ENCODE measurements at places on chromosomes 16 and 17. TPM values are rescaled to one million over a fixed set of nuclear protein-coding genes. Genes with fewer than 3 reads are reported as not detected.

Gene HSPB9
- total RNA-seq, result not detected

GRCh38 chr17:82750241-82750908 is 1.5 kb upstream of the TBCD start:
- no peak for DNase-seq

- DNase-seq, result no peak
Measured at GRCh38 chr17:77495575-77495974, 354.8 kb downstream of the SEC14L1 start.

Gene UNC13D
- total RNA-seq, result 14.0 TPM

DNA sequence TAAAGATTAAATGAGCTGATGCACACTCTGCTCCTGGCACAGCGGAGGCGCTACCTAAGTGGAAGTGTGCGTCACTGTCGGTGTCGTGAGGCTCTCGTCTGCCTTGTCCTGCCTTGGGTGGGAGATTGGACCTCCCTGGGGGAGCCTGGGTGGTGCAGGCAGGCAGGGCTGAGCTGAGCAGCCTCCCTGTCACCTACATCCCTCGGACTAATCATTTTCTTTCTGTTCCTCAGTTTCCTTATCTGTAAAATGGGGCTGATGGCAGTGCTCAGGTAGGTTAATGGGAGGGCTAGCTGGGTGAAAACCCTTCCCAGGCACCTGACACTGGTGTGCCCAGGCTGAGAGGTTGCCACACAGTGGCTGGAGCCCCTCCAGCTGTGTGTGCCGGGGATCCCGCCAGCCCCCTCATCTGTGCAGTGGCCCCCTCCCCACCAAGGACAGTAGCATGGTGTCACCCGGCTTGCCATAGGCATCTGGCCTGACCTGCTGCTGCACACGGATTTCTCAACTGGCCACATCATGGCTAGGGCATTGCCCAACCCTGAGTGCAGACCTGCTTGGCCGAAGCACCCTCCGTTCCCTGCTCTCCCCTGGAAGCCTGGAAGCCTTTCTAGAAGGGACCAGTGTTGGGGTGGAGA is 4.3 kb downstream of the ADCY7 start:
- DNase-seq, result no peak

- no peak for DNase-seq
Measured at GRCh38 chr17:34130544-34130943, 124.5 kb upstream of the CCL2 start.

Gene WSCD1
- 21.4 TPM for total RNA-seq

GRCh38 chr16:83826146-83826913 is 18.6 kb downstream of the HSBP1 start:
- no peak for DNase-seq

GRCh38 chr17:700504-701094 is 14.0 kb downstream of the VPS53 start:
- no peak for DNase-seq

Gene UMOD
- 0.07 TPM for total RNA-seq

Gene GRB7
- 21.2 TPM for total RNA-seq

GRCh38 chr17:9120471-9120870 is 99.2 kb downstream of the NTN1 start:
- DNase-seq, result no peak

DNA sequence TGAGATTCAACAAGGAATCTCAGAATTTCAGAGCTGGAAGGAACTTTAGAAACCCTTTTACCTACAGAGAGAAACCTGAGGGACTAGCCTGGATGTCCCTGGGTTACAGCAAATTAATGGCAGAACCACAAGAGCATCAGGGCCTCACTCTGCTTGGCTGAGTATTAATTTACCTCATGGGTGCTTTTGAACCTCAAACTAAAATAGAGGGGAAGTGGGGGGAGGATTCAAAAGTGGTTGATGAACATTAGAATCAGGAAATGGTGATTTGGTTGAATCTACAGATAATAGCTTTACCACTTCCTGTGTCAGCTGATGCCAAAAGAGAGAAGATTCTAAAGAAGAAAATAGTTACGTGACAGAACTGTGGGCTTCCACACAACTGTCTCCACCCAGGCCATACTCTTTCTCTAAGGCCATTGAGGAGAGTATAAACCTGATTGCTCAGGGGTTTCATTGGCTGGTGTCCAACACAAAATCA is 11.3 kb upstream of the SKAP1 start:
- DNase-seq, result no peak

DNA sequence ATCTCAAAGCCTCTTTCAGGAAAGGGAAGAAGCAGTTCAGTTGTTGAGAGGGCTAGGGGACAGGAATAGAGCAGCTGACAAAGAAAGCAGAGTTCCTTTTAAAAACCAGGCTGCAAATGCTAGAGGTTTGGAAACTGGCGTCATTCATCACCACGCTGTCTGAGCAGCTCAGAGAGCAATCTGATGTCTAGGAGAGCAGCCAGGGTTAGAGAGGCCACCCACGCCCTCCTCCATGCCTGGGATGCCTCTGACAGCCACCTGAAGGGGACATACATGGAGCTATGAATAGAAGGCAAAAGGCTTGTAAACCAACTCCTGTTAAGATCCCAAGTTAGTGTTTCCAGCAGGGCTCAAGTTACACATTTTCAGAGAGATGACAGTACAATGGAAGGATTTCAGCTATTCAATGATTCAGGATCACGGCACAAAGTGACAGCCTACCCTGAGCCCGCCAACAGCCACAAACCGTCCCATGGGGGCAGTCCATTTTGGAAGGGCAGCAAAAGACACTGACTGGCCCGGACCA is 12.4 kb downstream of the RAB5C start:
- DNase-seq, result no peak

Gene ZSCAN10
- not detected for total RNA-seq

- no peak for DNase-seq
Measured at GRCh38 chr17:27489045-27489715, 32.9 kb downstream of the KSR1 start.

GRCh38 chr16:87072101-87072500 is 245.1 kb downstream of the C16orf95 start:
- DNase-seq, result no peak

DNA sequence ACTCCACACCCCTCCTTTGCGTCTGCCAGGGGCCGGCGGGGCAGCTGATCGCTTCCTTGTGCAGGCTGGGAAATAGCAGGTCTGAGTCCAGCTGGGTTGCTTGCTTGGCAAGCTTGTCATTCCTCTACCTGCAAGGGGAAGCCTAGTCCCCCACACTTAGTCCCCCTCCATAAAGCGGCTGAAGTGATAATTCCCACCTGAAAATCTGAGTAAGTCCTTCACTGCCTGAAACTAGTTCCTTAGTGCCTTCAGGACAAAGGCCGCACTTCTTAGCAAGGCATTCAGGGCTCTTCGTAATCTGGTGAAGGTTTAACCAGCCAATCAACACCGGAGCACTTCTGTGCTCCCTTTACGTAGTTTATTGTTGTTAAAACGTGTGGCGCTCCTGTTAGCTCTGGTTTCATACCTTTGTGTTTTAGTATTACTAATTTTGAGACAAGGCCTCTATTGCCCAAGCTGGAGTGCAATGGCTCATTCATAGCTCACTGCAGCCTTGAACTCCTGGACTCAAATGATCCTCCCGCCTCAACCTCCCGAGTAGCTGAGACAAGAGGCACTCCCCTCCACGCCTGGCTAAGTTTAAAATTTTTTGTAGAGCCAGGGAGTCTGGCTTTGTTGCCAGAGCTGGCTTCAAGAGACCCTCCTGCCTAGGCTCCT is 817 bp downstream of the PSKH1 start:
- no peak for DNase-seq

Gene PLEKHG4
- total RNA-seq, result 19.7 TPM

GRCh38 chr17:27348196-27348595 is 54.3 kb downstream of the WSB1 start:
- DNase-seq, result no peak

GRCh38 chr16:80896776-80897175 is 92.4 kb upstream of the CDYL2 start:
- DNase-seq, result no peak

DNA sequence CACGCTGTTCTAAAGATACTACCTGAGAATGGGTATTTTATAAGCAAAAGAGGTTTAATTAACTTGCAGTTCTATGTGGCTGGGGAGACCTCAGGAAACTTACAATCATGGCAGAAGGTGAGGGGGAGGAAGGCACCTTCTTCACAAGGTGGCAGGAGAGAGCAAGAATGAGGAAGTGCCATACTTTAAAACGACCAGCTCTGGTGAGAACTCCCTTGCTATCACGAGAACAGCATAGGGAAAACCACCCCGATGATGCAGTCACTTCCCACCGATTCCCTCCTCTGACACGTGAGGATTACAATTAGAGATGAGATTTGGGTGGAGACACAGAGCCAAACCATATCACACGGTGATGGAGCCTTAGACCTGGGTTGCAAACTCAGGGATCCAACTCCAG is 317.5 kb upstream of the EEF2KMT start:
- DNase-seq, result no peak

Gene CDH5
- 0.67 TPM for total RNA-seq

GRCh38 chr17:20944014-20944865 is 98.6 kb downstream of the USP22 start:
- DNase-seq, result no peak

- DNase-seq, result no peak
Measured at GRCh38 chr16:73427164-73427563, 379.2 kb upstream of the ZFHX3 start.

DNA sequence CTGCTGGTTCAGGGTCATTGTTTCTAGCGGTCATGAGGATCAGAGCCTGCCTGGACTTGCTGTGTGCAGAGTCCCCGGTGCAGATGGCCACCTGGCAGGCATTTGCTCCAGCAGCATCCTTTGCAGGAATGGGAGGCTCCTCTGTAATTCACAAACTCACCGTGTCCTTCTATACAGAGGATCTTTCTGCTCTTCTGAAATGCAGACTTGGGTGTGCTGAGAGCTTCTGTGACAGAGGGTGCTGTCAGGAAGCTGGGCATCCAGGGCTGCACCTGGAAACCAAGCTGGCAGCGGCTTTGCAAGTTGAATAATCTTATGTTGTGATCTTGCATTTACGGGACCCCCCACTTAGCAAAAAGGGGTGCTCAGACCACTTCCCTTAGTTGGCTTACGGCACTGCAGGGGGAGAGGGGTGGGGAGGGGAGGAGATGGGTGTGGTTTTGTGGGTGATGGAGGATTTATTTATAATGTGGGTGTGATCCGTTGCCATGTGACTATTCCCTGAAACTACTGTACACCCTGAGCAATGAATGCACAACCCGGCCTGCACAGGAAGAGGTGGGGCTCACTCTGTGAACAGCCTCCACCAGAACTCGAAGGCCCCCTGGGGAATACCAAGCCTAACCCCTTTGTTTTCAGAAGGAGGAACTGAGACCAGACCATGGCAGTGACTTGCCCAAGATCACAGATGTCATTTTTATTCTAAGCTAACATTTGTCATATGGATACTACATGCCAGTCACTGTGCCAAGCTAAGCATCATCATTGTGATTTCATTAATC is 178.3 kb downstream of the PRKCB start:
- no peak for DNase-seq

Gene MLX
- total RNA-seq, result 33.9 TPM

DNA sequence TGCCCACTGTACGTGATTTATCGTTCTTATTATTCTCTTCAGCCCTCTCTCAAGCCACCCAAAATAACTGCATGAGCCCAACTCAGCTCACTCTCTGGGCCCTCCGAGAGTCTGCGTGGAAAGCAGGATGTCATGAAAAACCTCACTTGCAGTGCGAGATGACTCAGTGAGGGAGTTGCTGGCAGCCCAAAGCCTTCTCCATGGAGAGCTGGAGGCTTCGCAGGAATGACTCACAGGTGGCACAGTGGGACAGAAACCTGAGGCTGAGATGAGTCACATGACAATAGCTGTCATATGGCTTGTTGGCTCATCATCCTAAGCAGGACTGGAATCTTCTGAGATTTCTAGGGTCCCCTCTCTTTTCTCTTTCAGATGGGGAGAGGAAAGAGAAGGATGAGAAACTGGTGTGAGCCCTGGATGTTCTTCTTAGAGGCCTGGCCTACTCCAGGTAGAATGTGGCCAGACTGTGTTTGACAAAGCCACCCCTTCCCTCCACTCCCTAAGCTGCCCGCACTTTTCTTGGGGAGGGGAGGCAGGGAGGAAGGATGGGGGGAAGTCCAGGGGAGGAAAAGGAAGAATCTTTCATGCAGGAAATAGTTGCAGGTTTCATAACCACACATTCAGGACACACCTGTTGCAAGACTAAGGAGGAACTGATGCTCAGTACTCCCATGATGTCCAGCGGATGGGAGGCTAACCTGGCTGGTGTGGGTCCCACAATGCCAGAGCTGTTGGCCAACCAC is 160.6 kb upstream of the RPL38 start:
- DNase-seq, result peak; percentile 48

- no peak for DNase-seq
Measured at GRCh38 chr17:12994341-12995074, 23.3 kb downstream of the ELAC2 start.

DNA sequence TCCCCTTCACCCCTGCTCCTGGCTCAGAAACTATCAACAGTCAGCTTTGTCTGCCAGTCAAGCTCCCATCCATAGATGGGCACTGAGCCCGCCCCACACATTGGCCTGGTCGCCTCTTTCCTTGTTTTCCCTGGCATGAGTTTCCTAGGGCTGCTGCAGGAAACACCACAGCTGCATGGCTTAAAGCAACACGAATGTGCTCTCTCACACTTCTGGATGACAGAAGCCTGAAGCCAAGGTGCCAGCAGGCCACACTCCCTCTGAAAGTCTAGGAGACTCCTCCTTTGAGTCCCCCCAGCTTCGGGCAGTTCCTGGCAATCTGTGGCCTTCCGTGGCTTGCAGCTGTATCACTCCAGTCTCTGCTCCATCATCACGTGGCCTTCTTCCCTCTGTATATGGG is 69.9 kb downstream of the TBC1D16 start:
- DNase-seq, result no peak

GRCh38 chr17:4485676-4486646 is 12.7 kb upstream of the SPNS2 start:
- no peak for DNase-seq

Gene GUCY2D
- total RNA-seq, result not detected

DNA sequence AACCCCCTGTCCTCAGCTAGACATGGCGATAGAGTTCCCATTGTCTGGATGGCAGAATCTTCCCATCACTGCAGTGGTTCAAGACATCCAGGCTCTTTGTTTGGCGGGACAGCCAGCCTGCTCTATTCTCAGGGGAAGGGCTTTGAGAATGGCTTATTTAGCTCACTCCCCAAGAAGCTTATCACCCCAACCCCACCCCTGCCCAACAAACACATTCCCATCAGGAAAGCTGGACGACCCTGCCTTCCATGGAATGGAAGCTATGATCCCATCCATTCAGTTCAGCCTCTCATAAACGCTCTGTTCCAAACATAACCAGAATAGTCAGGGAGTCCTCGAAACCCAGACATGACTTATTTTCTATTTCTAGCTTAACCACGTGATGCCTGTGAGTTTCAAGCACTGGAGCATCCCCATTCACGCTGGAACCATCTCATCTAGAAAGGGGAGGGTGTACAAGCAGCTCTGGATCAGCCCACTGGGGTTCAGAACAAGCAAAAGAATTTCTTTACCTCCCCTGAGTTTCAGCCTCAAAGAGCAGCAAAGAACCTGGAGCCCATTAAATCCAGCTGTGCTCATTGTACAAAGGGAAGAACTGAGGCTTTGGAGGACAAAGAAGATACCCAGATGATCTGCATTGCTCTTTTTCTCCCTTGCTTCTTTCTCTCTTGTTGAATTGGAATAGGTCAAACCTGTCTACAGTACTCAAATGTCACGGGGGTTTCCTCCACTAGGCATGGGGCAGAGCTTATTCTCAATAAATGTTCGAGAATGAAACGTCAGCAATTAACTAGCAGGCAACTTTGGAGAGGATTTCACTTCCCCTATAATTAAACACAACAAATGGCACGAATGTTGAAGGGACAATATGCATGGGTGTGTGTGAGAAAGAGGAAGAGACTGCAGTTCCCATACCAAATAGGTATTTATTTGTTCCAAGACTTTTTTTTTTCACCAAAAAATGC is 93.1 kb downstream of the XYLT1 start:
- DNase-seq, result no peak

Data from kidney epithelial cell (primary cell).